Left forelimb (tissue), 1 donor: ENCODE measurements at places on chromosomes 16 and 17.

GRCh38 chr17:46772475-46773220, 45.8 kb downstream of the WNT3 start:
- no peak for DNase-seq

DNA sequence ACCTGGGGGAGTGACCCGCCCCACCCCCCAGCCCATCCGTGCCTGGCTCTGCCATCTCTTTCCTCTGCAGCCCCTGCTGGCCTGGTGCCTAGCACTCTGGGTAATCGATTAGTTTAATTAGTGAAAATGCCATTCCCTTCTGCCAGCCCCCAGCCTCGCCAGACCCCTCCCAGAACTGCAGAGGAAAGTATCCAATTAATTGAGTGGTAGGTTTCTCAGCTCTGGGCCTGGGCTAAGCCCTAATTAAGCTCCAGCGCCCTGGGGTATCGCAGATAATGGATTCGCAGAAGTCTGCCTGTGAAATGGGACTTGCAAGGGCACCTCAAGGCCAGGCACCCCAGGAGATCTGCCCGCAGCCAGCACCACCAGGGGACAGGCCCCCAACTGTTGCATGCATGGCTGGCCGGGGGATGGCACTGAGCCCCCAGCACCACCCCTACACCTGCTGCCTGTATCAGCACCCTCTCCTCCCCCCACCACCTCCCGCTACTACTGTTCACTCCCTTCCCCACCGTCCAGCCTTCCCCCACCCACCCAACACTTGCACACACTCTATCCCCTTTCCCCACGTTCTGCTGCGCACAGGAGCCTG, 19.7 kb upstream of the SPPL2C start:
- DNase-seq = no peak

DNA sequence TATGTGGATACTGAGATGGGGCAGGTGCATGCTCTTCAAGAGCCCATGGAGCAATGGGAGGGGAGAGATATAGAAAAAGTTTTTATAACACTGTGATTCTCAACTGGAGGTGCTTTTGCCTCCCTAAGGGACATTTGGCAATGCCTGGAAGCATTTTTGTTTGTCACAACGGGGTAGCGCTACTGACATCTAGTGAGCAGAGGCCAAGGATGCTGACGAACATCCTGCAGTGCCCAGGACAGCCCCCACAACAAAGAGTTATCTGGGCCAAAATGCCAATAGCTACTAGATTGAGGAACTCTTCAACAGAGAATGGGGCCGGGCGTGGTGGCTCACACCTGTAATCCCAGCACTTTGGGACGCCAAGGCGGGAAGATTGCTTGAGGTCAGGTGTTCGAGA, 67.2 kb upstream of the CLEC3A start:
- no peak for DNase-seq

- DNase-seq = no peak
Observed at GRCh38 chr16:86651823-86652222, 73.5 kb downstream of the FOXL1 start.

DNA sequence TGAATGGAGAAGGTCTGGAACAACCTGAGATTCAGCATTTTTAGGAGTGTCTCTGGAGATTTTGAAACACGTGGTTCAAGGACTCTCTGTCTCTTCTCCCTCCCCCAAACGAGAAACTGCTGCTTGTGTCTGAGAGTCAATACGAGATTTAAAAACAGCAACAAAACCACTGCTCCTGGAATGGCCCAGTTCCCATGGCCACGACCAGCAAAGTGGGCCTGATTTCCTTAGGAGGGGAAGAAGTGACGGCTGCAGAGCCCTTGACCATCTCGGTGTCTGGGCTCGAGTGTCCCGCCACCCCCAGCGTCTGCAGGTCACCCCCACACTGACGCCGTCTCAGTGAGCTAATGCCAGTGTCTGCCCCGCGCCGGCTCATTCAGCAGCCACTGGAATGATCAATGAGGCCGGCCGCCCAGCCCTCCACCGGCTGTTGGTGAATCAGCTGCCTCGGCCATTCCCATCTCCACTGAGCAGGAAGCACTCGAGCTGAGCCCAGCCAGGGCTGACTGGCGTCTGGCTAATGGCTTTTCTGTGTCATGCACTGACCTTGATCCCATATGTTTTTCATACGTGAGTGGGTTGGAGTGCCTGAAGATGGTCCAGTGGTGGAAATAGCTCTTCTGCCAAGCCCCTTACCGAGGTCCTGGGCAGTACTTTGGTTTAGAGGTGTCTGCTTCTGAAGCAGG, 151.8 kb downstream of the PITPNC1 start:
- DNase-seq = peak; percentile 82

DNA sequence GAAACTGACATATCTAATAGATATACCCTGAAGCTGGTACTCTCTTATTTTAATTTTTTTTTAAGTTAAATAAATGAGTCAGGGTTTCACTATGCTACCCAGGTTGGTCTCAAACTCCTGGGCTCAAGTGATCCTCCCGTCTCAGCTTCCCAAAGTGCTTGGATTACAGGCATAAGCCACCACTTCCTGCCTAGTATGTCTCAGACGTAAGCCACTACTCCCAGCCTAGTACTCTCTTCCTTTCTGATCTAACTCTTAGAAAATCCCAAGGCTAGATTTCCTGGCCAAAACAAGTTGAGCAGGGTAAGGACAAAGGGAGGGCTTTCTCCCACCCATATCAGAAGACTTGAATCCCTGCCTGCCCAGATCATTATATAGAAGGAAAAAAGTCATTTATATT, 33.7 kb downstream of the HOXB1 start:
- no peak for DNase-seq

- DNase-seq = no peak
Observed at GRCh38 chr17:40791787-40792436, 7.8 kb downstream of the KRT28 start.

GRCh38 chr16:2008631-2009163, 924 bp downstream of the ZNF598 start:
- DNase-seq = no peak

- no peak for DNase-seq
Observed at GRCh38 chr16:9703731-9704130, 478.5 kb downstream of the GRIN2A start.

- DNase-seq = peak; percentile 85
Observed at GRCh38 chr17:62627904-62628633, 599 bp downstream of the MRC2 start.

DNA sequence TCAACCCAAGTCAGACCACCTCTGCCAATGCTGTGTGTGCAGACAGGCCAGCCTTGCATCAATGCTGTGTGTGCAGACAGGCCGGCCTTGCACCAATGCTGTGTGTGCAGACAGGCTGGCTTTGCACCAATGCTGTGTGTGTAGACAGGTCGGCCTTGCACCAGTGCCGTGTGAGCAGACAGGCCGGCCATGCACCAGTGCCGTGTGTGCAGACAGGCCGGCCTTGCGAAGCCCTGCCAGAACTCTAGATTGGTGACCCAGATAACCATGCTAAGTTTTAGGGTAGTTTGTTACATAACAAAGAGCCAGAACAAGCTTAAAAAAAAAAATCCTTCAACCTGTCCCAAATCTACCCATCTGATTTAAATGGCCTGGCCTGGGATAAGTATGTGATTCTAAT, 54.3 kb downstream of the ELAC2 start:
- no peak for DNase-seq

DNA sequence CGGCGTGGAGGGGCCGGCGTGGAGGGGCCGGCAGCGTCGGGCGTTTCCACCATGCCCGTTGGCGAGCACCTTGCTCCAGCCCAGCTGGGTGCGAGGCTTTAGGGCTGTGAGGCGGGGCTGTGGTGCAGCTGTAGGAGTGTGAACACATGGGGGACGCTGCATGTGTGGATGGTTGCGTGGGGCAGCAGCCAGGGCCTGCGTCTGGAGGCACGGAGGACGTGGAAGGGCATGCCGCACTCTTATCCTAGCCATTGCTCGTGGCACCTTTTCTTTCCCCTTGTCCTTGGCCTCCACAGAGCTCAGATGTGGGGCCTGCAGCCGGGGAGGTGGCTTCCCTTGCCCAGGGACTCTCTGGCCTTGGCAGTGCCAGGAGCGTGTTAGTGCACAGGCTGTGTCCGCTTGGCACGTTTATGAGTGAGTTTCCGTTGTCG, 47.8 kb downstream of the PDPK1 start:
- DNase-seq = no peak

DNA sequence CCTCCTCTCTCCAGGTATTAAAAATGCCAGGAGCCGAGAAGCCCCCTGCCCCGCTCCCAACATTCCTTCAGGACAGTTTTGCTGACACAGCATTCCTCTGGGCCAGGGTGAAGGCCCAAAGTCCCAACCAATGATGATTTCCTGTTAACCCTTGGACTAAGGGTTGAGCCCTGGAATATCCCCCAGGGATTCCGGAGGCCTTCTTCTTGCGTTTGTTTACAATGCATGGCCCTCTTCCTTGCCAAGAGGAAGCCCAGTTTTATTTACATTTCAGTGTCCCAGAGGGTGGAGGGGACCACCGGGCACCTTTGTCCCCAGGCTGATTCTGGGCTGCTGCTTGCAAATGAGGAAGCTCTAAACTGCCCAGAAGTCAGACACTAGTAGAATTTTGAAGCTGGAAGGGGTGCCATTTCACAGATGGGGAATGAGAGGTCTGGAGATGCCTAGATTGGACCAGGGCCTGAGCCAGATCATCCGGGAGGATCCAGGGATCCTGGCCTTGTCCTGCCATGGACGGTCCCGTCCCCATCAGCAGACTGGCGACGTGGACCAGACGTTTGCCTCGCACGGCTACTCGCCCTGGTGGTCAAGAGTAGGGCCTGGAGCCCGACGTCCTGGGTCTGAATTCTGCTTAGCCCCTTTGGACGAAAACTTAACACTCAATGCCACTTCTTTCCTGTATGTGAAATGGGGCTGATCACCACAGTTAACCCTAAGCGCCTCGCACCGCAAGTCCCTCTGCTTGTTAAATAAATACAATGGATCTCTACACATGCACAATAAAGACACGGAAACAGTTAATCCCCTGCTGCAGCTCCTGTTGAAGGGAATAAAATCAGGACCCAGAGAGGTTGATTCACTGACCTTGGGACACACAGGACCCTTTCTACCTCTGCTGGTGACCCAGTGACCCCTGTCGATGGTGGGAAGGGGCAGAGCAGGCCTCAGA, 55.6 kb upstream of the CIBAR2 start:
- DNase-seq = no peak

DNA sequence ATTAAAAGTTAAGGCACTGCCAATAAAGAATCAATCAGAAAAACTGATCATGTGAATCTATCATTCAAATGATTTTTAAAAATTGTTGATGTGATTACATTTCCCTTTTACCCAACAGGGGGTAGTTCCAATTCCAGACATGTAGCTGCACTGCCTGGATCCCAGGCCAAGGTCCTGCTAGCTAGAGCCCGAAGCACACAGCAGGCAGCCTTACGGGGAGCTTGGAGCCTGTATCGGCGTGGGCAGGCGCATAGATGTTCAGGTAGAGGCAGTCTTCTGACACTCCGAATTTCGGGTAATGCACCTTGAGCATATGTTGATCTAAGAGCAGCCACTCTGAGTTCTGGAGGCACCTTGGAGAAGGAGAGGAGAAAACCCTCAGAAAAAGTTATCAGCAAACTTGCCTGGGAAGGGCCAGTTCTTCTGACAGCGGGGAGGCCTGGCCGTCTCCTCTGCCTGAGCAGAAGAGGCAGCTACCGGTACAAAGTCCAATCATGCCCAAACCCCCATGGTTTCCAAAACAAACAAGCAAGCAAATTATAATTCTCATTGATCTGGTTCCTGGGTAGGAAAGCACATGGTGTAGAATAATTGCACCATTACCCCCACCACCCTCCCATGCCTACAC, 3.6 kb downstream of the CES5A start:
- DNase-seq = no peak

- DNase-seq = no peak
Observed at GRCh38 chr17:82246365-82247181, 17.7 kb downstream of the SLC16A3 start.

GRCh38 chr17:9363440-9364350, 211.9 kb downstream of the STX8 start:
- no peak for DNase-seq

- no peak for DNase-seq
Observed at GRCh38 chr17:15654886-15655561, 29.1 kb downstream of the TRIM16 start.

GRCh38 chr17:82243648-82244412, 15.0 kb downstream of the SLC16A3 start:
- no peak for DNase-seq

- no peak for DNase-seq
Observed at GRCh38 chr17:11601661-11602060, 3.4 kb downstream of the DNAH9 start.

GRCh38 chr17:74842146-74842598, 17.5 kb downstream of the GRIN2C start:
- DNase-seq = no peak

GRCh38 chr16:67883872-67884261, 818 bp upstream of the NRN1L start:
- DNase-seq = no peak

DNA sequence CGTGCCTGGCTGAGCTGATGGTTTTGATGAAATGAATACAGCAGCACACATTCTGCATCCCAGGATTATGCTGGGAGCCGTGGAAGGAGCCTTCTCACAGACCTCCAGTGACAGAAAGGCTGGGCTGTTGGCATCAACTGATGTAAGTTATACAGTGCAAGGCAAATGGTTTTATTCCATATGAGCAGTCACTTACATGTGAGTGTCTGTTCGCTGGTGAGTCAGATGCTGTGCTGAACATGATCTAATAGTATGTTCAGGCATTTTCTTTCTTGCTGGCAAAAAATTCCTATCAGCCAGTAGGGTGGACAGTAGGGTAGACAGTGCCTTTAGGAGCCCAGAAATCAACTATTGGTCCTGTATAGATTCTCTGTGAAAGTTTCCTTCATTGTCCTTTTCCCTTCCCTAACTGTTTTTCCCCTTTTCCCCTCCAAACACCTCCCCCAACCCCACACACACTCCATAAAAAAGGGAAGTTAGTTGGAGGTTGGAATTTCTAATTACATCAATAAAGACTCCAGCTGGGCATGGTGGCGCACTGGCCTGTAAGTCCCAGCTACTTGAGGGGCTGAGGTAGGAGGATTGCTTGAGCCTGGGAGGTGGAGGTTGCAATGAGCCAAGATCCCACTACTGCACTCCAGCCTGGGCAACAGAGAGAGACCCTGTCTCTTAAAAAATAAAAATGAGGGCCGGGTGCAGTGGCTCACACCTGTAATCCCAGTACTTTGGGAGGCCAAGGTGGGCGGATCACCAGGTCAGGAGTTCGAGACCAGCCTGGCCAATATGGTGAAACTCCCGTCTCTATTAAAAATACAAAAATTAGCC, 36.2 kb downstream of the LDHD start:
- DNase-seq = no peak

DNA sequence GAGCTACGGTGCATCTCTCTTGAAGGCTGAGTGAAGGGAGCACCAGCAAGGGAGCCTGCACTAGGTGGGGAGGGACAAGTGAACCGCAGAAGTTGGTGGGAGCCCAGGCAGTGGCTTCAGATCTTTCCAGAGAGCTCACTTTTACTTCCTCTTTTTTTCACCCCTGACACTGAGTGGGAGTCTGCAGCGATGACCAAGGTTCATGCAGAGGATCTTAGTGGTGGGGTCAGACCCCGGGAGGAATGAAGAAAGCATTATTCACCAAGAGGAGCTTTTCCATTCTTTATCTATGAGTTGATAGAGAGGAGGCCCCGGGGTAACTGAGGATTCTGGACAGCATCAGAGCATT, 3.0 kb upstream of the CCL2 start:
- no peak for DNase-seq

GRCh38 chr17:61129267-61130254, 270.1 kb upstream of the TBX2 start:
- no peak for DNase-seq

GRCh38 chr17:47808830-47809480, 12.6 kb downstream of the OSBPL7 start:
- DNase-seq = no peak
